AG10803 (cell line): ENCODE measurements at places on chromosomes 16 and 17.

DNA sequence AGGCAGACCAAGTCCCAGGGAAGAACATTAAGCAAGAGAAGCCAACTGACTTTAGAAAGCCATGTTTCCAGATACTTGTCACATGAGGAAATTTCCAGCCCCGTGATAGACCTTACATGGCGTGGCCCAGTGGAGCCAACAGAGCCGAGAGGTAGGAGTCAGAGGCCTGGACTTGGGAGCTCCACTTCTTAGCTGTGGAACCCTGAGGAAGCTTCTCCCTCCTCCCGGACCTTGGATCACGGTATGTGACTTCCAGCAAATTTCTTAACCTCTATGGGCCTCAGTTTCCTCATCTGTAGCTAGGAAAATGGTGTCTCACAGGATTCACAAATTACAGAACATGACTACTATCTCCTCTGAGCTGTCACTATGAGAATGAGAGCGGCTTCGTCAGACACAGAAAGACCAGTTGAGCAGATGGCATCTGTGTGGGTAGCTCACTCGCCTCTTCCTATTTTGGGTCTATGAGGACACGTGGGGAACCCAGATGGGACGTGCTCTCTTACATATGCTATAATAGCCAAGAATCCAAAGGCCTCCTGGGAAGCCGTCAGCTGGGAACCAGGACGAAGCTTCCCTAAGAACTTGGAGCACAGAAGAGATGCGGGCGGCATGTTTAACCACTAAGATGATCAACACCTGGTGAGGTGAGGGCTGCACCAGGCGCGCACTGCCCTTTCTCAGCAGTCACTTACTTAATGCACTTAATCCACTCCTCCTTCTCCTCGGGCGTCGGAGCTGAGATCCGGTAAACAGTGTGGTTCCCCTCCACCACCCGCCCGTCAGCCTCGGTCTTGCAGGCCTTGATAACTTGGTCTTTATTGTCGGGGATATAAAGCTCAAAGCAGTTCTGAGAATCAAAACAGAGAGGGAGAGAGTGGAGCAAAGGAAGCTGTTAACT, 102.3 kb downstream of the CYTH1 start:
- no peak for DNase-seq

DNA sequence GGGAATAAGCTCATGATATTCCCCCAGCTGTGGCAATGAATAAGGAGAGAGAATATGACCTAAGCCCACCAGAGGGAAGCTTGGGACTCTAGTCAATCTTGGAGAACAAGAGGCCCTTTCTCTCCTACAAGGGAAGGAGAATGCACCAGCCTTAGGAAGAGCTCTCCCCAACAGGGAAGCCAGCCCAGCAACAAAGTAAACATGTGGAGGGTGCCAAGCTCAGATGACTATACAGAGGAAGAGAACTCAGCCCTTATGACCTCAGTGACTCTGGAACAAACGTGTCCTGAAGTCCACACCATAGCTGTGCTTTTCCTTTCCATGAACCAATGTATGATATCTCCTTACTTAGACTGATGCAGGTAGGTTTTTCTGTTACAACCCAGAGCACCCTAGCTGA, 219.7 kb downstream of the GSG1L start:
- no peak for DNase-seq

DNA sequence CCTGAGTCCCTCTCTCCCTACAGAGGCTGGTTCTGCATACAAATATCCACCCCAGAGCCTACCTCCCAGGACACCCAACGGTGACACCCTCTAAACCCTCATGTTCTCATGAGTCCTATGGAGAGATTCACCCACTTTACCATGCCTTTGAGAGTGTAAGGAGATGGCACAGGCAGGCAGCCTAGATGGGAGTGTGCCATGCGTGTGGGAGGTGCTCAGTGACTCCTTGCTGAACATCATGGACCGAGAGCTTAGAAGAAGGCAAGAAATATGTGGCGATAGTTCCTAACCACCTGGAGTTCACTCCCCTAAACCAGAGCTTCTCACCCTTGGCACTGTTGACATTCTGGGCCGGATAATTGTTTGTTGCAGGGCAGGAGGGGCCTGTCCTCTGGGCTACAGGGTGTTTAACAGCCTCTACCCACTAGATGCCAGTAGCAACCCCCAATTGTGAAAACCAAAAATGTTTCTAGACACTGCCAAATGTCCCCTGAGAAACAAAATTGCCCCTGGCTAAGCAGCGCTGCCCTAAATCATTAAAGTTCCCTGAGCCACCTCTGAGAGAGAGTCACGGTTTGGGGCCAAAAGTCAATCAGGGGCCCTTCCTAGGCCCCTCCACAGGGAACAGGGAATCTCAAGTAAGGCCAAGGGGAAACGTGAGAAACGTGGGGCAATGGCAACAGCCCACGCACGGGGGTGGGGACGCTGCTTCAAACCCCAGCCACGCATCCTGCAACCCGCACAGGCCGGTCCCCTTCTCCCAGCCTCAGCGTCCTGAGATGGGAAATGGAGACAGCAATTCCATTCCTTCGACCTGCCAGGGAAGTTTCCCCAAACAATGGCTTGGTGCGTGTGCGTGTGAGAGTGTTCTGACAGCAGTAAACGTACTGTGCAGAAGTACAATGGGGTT, 66.8 kb downstream of the C16orf78 start:
- no peak for DNase-seq

GRCh38 chr16:56408379-56409098, 16.8 kb downstream of the AMFR start:
- no peak for DNase-seq

- DNase-seq = no peak
Measured at GRCh38 chr17:27087935-27088766, 205.8 kb upstream of the WSB1 start.

DNA sequence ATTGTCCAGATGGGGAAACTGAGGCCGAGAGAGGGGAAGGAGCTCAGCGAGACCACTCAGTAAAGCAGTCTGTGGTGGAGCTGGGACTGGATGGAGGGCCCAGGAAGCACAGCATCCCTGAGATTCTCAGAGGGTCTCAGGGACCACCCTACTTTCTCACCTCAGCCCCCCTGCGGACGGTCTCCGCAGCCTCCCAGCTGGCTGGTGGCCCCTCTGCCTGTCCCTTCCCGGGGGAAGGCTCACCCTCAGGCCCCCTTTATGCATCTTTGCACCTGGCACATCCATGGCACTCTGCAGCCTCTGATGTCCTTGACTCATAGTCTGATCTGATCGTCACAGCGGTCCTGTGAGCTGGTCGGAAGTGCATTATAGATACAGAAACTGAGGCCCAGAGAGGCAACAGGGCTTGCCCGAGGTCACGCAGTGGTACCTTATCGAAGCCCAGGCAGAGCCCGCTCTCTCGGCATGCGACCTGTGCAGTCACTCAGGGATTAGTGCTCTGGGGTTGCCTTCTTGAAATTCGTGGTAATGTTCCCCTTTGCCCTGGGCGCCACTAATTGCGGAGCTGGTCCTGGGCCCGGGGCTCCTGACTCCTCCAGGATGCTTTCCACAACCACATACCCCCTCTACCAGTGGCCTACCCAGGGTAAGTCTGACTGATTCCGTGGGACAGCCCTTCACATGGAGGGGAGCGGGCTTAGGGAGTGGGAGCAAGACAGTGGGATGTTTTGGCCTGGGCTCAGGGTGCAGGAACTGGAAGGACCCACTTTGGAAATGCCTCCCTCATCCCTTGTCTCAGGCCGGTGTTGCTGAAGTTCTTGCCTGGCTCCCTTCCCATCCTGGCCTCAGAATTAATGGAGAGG, 24.4 kb downstream of the RAB11FIP4 start:
- no peak for DNase-seq

GRCh38 chr17:65900216-65900615, 291.7 kb downstream of the CEP112 start:
- no peak for DNase-seq

GRCh38 chr16:76441391-76441790, 164.2 kb downstream of the CNTNAP4 start:
- no peak for DNase-seq

DNA sequence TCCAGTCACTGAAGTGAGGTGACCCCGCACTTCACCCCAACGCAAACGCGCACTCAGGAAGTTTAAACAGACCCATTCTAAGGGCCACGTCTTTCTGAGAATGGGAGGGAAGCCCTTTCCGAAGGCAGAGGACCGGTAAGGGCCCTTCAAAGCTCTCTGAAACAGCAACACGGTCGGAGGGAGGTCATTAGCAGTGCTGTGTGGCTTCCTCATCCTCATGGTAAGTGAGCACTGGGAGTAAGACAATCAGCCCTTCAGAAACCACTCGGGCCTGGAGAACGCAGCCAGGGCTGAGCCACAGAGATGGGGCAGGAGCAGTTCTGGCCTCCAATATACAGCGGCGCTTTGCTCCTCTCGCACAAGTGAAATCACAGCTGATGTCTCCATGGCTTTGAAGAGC, 23.7 kb downstream of the SRL start:
- no peak for DNase-seq

- DNase-seq = no peak
Measured at GRCh38 chr17:42709561-42709960, 27.2 kb downstream of the CNTNAP1 start.

- no peak for DNase-seq
Measured at GRCh38 chr17:45783593-45784292, 377 bp upstream of the CRHR1 start.

DNA sequence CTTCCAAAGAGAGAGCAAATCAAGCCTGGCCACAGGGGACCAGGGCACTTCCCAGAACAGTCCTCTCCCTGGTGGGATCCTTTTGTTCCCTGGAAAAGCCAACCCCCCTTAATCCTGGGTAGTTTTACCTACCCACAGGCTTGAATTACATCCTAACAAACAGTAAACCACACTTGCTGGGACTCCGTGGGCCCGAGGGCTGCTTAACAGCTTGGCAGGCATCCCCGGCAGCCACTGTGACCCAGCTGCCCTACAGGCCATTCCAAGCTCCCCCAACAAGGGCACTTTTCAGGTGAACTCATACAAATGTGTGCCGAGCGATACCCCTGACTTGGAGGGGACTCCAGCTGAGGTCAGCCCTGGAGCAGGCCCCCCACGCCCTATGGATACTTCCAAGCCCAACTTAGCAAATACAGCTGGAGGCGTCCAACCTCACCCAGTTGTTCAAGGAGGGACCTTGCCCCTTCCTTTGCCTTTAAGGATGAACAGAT, 26.4 kb downstream of the ADCY9 start:
- DNase-seq = no peak

DNA sequence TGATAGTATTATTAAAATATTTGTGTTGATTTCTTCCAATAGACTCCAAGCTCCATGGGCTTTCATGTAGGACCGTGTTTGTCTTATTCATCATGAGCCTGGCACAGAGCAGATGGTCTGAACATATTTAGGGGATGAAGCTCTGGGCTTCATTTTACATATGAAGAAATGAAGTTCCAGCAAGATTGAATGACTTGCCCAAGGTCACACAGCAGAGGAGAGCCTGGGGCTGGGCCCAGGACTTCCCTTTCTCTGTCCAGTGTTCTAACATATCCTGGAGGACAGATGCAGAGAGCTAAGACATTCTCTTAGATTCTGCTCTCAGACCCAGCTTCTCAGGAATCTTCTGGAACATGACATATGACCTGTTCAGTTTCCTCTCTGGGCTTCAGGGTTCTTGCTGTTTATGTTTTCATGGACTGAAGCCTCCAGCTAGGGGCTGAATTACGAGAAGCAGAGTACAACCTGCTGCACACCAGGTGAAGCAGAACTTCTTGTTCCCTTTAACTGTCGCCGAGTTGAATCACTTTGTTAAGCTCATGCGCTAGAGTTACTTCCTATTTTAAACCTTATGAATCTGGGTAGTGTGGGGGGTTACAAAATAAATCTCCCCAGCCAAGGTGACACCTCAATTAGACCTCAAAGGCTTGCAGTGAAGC, 53.6 kb downstream of the GPRC5B start:
- DNase-seq = no peak

- DNase-seq = no peak
Measured at GRCh38 chr17:29707212-29707571, 84.5 kb upstream of the CORO6 start.

DNA sequence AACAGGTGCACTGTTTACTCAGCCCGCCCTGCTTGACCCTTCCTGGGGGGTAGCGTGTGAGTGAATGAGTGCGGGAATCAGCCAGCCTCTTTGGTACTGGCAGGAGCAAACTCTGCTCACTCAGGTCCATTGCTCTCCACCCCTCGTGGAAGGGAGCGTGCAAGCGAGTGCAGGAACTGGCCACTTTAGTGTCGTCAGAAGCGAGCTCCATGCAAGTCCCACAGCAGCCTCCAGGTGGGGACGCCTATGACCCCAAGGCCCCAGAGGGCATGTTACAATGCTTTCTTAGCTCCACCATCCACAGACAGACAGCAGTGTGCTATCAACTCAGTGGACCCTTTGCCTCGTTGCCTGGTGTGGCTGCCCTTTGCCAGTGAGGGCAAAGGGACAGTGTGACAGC, 1025.1 kb upstream of the CDH8 start:
- no peak for DNase-seq

DNA sequence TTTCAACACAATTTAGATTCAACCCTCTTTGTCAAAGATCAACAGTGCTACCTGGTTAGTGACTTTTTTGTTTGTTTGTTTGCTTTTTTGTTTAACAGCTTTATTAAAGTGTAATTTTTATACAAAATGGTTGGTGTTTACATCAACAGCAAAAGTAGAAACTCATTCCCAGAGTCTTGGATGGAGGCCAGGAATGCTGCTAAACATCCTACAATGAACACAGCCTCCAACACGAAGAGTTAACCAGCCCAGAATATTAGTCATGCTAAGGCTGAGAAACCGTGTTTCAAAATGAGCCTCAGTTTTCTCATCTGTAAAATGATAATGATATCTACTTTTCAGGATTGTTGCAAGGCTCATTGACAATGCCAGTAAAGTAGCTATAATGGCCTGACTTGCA, 211.0 kb upstream of the MAF start:
- no peak for DNase-seq

DNA sequence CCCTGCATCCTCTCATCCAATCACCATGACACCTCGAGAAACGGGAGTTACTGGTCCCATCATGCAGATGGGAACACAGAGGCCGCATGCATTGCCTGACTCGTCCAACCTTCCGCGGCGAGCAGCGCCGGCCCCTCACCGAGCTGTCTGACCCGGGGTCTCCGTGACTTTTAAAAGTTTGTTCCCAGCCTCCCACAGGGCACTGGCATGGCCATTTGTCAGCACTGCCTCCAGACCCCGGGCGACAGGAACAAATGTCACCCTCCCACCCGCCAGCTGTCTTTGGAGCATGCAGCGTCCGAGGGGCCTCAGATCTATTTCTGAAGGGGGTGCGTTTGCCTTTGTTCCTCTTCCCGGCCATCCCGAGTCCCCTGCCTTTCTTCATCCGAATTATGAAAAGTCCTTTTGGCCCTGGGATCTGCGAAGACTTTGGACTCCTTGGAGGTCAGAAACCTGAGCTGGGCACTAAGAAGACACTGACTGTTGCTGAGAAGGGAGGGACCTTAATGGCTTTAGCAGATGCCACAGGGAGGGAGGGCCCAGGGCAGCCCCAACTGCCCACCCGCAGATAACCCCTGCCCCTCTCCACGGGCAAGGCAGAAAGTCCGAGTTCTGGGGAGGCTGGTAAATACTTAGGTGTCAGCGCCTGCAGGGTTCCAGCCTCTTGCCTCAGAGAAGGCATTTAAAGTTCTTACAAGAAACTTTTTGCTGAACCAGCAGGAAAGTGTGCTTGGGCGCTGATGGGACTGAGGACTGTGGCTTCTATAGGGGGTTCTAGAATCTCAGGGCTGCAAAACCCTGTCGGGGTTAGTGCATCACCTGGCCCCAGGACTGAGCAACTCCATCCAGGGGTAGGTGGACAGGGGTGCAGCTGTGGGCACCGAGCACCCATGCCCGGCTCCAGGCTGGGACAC, 348.1 kb downstream of the FOXL1 start:
- no peak for DNase-seq
